ENCODE measurements at places on chromosomes 11 and 22. TPM values are rescaled to one million over a fixed set of nuclear protein-coding genes. Genes with fewer than 3 reads are reported as not detected.

The PARVG gene
- 3.6 TPM for polyA plus RNA-seq

The MUC6 gene
- polyA plus RNA-seq = 0.46 TPM

The GPR83 gene
- 0.36 TPM for polyA plus RNA-seq

The TMEM121B gene
- 0.92 TPM for polyA plus RNA-seq

The MOGAT2 gene
- not detected for polyA plus RNA-seq

Data from left lung (tissue), 14 donors.